ENCODE measurements at places on chromosomes 1 and 21.
A peak's percentile ranks its signal among the peaks of the same experiment; 100 is the strongest.

- no peak for DNase-seq
These were observed 190.2 kb downstream of the RASAL2 start for GRCh38 chr1:178284058-178284457.

DNA sequence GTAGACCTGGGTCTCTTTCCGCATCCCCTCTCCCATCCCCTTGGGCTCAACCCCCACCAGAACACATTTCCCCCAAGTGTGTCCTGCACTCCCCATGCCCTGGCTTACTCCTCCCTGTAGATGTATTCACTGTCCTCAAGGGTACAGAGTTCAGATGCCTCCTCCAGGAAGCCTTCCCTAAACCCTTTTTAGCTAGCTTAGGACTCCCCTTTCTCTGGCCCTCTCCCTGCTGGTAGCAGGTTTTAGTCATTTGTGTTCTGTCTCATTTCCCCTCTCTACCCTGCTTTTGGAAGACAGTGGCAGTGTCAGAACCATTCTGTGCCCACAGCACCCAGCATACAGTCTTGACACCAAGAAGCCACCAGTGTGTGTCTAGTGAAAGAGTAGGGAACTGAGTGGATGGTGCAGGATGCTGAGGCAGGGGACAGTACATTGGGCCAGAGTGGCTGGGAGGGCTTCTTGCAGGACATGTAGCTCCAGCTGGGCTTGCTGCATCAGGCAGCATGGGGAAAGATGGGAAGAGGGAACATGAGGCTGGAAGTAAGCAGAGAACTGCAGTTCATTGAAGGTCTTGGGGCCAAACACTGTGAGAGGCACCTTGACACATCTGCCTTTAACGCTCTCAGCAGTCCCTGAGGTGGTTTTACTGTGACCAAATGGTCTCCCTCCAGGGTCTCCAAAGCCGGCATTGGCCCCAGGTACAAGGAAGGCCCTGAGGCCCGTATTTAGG lies 2.5 kb downstream of the FOXO6 start:
- DNase-seq = no peak

DNA sequence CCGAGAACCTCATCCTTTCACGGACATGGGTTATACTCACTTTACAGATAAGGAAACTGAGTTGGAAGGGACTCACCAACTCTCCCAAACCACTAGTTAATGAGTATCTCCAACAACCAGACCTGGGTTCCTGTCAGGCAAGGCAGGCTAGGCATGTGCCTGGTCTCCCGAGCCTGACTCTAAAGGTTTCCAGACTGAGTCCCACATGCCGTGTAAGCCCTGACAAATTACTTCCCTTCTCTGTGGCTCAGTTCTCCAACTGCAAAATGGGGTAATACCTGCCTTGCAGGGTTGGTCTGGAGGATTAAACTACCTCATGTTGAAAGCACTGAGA lies 34.3 kb downstream of the SSBP3 start:
- DNase-seq = no peak

DNA sequence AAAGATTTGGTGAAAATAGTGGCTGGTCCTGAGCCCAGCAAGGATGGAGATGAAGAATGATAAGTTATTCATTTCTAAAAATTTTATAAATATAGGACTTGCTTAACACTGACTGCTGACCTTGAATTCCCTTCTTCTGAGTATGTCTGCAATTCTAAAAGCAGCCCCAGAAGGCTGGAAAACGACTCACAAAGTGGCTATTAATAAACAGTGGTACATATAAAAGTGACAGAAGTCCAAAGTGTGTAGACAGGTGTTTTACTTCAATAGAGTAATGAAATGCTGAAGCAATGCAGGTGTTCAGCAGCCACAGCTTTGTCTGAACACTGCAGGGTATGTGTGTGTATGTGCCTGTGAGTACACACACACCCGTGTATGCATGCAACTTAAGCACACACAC lies 219.0 kb upstream of the NRIP1 start:
- DNase-seq = no peak

DNA sequence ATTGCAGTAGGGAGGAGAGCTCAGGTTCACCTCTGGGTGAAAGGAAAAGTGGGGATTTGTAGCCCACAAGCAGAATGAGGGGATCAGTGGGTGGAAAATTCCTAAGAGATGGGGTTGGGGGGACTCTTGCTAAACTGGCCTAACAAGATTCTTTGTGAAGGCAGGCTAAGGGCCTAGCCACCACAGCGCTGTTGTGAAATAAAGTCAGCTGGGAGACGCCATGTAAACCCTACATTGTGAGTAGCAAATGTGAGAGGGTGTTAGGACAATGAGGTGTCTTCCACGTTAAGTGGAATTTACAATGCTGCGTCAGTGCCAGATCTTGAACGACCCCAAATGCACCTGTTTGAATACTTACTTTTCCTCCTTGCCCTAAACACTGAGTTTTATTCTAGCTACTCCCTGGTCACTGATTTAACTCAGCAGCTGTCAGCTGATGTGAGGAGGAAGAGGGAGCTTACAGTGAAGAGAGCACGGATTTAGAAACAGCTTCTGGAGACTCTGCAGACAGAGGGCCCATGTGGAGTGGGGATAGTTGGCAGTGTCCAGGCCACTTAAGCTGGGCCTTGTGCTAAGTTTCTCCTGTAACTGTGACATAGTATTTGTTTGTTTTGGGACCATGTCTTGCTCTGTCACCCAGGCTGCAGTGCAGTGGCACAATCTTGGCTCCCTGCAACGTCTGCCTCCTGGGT lies 17.3 kb downstream of the PDPN start:
- no peak for DNase-seq

- DNase-seq = no peak
These were observed 102.6 kb upstream of the ATP1A1 start for GRCh38 chr1:116270316-116271057.

- DNase-seq = no peak
These were observed 55.6 kb upstream of the MYOCOS start for GRCh38 chr1:171566467-171566866.

- no peak for DNase-seq
These were observed 18.1 kb upstream of the SLC26A9 start for GRCh38 chr1:205961405-205961804.

GRCh38 chr1:68111519-68112436 lies 61.4 kb upstream of the DIRAS3 start:
- DNase-seq = no peak

DNA sequence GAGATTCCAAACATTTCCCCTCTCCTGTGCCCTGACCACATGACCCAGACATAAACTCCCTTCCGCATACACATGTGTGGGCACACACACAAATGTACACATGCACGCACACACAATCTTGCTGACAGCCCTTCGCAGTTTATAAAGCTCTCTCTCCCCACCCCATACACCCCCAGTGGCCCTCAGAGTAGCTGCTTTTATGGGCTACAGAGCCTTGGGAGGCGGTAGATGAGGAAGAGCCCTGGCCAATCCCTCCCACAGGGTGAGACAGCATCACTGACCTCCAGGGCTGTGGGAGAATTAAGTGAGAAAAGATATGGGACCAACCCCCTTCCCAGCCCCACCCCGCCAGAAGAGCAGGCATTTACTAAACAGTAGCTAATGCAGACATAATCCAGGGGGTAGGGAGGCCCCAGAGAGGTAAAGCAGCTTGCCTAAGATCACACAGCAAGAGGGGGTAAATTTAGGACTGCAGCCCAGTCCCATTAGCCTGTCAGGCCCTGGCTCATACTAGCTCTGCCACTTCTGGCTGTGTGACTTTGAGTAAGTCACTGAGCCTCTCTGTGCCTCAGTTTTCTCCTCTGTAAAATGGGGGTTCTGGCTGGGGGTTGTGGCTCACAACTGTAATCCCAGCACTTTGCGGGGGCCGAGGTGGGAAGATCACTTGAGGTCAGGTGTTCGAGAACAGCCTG lies 5.1 kb downstream of the SDC3 start:
- no peak for DNase-seq

GRCh38 chr1:21337928-21338572 lies 47.8 kb upstream of the ECE1 start:
- DNase-seq = peak; percentile 40

- DNase-seq = no peak
These were observed 3.2 kb downstream of the SLAMF6 start for GRCh38 chr1:160519642-160520435.

DNA sequence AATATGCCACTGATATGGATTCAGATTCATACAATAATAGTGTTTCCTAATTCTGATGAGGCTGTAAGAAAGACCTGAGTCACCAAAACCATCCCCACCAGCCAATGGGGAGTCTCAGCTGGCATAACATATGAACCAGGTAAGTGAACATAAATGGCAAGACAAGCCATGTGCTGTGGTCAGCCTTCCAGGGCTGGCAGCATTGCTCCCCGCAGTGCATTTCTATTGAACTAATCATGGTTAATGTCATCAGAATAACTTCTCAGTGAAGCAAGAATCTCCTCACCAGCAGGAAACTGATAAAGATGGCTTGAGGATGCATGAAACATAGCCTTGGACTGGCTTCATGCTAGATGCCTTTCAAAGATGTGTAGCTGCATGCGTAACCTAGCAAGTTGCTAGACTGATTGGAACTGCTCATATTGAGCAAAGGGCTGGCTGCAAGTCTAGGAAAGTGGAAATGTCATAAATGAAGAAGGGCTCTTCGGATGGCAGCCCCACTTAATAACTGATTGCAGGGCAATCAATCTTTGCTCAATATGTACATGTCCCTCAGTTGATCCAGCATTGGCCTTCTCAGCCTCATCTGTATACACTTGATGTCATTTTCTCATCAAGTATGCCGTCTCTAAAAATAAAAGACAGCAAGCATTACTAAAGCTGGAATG lies 88.0 kb downstream of the NTNG1 start:
- DNase-seq = no peak

GRCh38 chr1:185044387-185044786 lies 971 bp upstream of the RNF2 start:
- DNase-seq = no peak

DNA sequence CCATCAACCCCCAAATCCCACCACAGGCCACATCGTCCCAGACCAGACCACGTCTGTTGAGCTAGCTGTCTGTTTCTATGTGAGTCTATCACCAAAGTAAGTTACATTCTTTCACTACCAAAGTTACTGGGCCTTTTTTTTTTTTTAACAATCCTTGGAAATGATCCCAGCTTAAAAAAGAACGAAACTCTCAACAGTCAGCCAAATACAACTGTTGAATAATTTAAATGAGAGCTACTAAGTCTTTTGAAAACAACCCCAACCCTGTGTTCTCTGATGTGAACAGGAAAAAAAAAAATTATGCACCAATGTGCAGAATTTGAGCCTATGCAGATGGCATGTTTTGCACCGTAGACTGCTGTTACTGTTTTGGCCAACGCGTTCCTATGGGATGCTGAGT lies 134.0 kb upstream of the ETS2 start:
- no peak for DNase-seq

DNA sequence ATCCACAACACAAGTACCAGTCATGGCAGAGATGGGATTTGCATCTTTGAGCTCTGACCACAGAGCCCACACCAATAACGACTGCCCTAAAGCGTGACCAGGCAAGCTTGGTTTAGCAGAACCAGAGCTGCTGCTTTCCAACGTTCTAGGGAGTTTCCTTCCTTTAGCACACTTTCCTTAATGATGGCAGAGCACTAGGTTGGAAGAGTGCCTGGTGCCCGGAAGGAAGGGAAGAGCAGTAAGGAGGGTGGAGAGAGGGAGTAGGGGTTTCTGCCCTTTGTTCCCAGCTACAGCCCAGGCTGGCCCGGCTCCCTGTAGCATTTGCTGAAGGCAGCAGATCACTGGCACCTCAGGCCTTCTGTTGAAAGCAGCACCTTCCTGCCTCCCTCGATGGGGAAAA lies 6.1 kb upstream of the EVA1C start:
- DNase-seq = no peak

DNA sequence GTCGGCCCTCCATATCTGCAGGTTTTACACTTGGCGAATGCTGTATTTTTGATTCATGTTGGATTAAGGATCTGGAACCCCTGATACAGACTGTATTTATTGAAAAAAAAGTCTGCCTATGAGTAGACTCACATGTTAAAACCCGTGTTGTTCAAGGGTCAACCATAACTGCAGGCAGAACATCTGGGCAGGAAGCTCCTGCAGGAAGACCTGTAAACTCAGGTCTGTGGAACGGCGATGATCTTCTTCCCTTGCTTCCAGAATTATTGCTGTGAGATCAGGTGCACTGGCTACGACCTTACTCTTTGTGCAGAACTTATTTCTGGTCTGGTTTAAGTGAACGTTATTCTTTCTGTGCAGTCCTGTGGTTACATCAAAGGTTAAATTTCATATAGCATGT lies 96.6 kb downstream of the DISC1 start:
- no peak for DNase-seq

- DNase-seq = peak; percentile 99
These were observed at the start of gene ILF2 for GRCh38 chr1:153670859-153671627. Gene ILF2 (minus strand): TSS chr1:153670993. CDS start chr1:153670922, 71 bp downstream.

- peak; percentile 67 for DNase-seq
These were observed 10.2 kb downstream of the EEIG2 start for GRCh38 chr1:108570128-108570527.

DNA sequence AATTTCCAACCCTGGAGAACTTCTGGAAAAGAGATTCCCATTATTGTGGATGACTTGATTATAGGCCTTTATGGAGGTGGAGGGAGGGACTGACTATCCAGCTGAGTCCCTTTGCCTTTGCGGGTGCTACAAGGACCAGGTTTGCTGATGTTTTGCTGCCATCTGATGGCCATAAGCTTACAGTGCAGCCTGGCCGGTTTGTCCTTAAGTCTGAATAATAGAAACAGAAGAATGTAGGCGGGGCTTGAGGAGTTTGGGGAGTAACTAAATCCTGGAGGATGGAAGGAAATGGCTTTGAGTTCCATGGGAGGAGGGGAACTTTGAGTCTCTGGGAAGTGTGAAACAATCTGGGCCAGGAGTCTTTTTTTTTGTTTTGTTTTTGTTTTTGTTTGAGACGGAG lies 55.7 kb upstream of the CD1D start:
- DNase-seq = peak; percentile 75

- DNase-seq = no peak
These were observed 1.3 kb downstream of the TRIM67 start for GRCh38 chr1:231162970-231163829.

DNA sequence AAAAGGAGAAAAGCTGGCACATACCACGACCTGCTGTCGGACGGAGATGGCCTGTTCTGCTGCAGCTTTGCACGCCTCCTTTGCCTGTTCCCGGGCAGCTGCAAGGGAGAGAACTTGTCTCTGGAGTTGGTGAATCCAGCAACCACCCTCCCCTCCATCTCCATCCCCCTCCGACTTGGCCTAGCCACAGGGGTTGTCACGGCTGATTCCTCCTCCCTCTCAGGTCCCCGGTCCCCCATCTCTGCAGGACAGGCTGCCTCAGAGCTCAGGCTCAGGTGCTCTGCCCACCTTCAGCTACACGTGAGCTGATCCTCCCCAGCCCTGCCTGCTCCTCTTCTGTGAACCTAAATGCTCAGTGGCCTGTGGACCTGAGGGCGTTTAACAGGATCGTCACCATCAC lies 11.1 kb upstream of the SRM start:
- no peak for DNase-seq

GRCh38 chr1:230750986-230751625 lies 3.9 kb downstream of the CAPN9 start:
- DNase-seq = no peak

DNA sequence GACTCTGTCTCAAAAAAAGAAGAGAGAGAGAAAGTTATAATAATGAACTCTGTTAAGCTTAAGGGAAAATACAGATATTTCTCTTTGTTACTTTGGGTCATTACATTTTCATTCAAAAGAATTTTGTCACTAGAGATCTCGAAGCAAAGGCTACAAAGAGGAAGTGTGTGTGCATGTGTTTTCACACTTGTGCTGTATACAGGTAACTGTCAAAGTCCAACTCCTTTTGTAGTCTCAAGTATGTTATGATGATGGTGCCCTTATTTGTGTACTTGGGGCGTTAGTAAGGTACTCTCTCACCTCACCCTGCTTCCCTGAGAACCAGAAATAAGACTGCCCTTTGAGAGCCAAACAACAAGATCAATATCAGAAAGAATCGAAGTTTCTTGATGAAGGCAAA lies 152.9 kb upstream of the ZNF644 start:
- no peak for DNase-seq

GRCh38 chr1:225460737-225461532 lies 33.1 kb upstream of the LBR start:
- DNase-seq = no peak

Data from AML-193 (cell line).